ENCODE measurements at places on chromosomes 1 and 21. TPM values are rescaled to one million over a fixed set of nuclear protein-coding genes. Genes with fewer than 3 reads are reported as not detected.
A peak's percentile ranks its signal among the peaks of the same experiment; 100 is the strongest.

Gene SPRR1A
- total RNA-seq = not detected

Gene TCHHL1
- total RNA-seq = not detected

Gene TMEM81
- total RNA-seq = 3.6 TPM

Gene C1orf53
- total RNA-seq = 2.1 TPM

Gene ATPAF1
- 35.7 TPM for total RNA-seq

Gene SELP
- not detected for total RNA-seq

Gene OR2AK2
- not detected for total RNA-seq

GRCh38 chr21:45523411-45524101 lies 18.7 kb downstream of the SLC19A1 start:
- DNase-seq = no peak

DNA sequence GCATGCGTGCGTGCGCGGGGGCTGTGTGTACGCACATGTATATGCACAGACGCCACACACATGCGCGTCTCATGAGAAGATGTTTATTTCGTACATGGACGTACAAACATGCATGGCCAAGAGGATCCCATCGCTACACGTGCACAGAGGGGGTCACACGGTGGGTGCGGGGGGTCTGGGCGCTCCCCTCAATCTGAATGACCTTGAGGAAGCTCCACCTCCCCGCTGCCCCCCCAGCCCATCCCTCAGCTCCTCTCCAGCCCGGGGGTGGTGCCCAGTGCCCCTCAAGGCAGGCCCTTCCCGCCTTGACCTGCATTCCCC lies 1.5 kb downstream of the TMEM240 start:
- DNase-seq = no peak

- no peak for DNase-seq
Observed at GRCh38 chr1:62358665-62359373, 39.6 kb upstream of the KANK4 start.

- no peak for DNase-seq
Observed at GRCh38 chr1:173093691-173094445, 43.1 kb upstream of the TNFSF18 start.

GRCh38 chr1:75487399-75487798 lies 123.5 kb downstream of the SLC44A5 start:
- DNase-seq = no peak

DNA sequence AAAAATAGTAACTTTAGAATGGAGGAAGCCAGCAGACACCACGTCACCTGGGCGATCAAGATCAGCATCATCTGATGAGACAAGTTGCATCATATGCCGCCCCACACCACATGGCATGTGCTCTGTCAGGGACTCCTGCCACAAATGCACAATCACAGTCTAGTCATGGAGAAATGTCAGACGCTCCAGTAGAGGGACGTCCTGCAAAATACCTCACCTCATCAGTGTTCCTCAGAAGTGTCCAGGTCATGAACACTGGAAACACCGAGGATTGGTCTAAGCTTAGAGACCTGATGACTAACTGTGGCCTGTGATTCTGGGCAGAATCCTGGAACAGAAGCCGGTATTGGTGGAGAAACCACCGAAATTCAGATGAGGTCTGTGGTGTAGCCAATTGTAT lies 14.3 kb downstream of the ADARB1 start:
- DNase-seq = no peak

- DNase-seq = no peak
Observed at GRCh38 chr1:167605576-167605975, 24.5 kb upstream of the RCSD1 start.

GRCh38 chr1:172172352-172172831 lies 248.1 kb upstream of the C1orf105 start:
- DNase-seq = no peak

DNA sequence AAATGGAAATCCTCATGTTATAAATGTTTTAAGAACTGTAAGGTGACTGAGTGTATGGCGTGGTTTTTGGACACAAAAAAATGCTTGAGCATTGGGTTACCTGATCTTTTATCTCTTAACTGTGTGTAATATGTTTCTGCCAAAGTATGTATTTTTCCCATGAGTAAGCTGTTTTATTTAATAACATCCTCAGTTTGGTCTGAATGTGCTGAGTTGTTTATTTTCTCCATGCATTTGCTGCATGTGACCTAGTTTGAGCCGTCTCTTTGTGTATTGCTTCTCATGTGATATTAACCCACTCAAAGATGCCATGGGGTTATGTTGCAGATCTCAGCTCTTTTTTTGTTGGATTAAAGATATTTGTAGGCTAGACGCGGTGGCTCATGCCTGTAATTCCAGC lies 6.1 kb upstream of the LYPLA2 start:
- DNase-seq = no peak

- DNase-seq = no peak
Observed at GRCh38 chr1:222181191-222181590, 366.7 kb downstream of the HHIPL2 start.

DNA sequence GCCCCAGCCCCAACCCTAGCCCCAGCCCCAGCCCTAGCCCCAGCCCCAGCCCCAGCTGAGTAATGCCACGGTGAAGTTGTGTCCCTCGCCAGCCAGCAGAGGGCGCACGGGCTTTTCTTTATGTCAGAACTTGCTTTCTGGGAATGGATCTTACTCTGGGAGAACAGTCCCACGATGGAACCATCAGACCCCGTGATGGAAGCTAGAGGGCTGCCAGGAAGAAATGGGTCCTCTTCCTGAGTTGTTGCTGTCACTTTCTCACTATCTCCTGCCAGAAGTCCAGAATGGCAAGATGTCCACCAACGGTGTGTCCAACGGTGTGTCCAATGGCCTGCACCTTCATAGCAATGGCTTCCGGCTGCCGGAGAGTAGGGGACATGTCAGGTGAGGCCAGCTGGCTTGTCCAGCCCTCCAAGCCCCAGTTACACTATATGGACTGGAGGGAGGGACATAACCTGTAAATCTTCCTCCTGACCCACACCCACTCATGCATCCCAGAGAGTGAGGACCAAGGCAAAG lies 25.1 kb upstream of the TMEM222 start:
- peak; percentile 92 for DNase-seq

All from osteocyte (in vitro differentiated cells).